ENCODE measurements at places on chromosomes 3 and 15.
A peak's percentile ranks its signal among the peaks of the same experiment; 100 is the strongest.

DNA sequence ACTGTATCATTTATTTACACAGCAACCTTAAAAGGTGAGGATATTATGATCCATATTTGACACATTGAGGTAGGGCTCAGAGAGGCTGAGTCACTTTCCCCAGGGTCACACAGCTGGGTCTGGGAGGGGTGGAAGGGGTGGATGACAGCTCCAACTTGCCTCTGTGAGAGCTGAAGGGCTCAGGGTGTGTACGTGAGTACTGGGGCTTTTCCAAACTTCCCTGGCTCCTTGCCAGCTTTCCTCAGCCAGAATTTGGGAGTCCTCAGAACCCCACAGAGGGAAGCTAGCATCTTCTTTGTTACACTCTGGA is 58.3 kb upstream of the SLC6A11 start:
- DNase-seq: no peak

DNA sequence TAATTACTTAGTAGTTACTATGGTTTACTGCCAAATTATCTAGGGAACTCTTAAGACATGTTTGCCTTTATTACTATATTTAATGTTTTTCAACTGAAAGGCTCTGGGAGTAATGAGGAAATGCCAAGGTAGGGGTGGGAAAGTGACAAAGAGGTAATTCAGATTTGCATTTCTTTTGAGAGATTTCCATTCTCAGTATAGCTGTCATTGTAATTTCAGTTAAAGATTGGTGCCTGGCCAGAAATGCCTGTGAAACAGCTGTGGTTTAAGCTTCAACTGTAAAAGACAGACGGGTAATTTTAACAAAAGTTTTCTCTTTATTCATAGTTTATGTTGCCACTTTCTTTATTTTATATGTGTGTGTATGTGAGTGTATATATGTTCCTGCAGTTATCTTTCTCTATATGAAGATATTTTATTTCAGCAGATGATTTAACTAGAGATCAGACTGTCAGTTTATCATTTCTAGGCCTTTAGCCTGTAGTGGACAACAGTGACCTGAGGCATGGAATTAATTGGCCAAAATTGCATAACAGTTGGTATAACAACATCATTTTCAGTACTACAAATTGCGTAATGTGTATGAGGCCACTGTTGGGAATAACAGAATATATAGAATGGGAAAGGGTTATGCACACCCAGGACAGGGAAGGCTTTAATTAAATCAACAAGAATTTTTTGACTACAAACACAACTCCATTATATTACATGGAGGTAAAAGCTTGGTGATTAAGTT is 119.0 kb downstream of the BBX start:
- DNase-seq: no peak

GRCh38 chr3:51715977-51716294 is 9.1 kb downstream of the GRM2 start:
- DNase-seq: no peak

DNA sequence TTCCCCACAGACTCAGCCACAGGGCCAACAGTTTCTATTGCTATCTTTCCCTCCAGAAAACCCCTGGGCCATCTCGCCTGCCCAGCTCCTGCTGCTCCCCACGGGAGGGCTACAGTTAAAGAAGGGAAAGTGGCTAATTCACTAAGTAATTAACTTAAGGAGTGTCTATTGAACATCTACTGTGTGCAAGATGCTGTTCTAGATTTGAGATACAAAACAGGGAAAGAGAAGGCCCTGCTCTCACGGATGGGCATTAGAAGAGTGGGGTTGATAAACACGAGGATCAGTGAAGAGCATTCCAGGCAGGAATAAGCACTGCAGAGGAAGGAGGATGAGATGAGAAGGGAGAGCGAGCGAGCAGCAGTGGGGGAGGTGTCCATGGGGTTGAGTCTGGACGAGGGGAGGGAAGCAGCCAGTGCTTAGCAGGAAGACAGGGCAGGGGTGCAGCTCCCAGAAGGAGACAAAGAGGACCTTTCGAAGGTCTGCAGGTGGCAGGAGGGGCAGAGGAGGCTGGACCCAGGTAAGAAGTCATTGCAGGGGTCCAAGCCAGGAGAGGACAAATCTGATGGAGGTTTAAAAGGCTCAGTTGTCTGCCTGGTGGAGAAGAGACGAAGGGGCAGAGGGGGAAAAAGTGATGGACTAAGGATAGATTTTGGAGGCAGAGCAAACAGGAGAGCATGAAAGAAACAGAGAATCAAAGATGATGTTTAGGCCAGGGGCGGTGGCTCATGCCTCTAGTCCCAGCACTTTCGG is 64.7 kb downstream of the KLF15 start:
- DNase-seq: no peak

DNA sequence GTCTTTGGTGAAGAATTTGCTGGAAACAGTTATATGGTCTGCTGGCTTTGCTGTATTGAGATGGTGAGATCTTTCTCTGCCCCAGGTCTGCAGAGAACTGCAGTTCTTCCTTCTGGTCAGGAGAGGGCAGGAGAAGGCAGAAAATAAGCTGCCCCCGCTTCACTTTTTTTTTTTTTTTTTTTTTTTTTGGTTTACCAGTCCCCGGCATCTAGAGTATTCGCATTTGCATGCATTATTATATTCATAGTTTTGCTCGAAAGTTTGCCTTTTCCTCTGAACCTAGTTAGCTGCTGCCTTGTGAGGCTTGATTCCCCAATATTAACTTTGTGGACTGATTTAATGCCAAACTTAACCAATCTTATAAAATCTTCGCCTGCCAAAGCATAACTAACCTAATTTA is 10.6 kb upstream of the PARL start:
- peak; percentile 23 for DNase-seq

GRCh38 chr15:65066635-65067316 is 1.0 kb downstream of the RASL12 start:
- no peak for DNase-seq

DNA sequence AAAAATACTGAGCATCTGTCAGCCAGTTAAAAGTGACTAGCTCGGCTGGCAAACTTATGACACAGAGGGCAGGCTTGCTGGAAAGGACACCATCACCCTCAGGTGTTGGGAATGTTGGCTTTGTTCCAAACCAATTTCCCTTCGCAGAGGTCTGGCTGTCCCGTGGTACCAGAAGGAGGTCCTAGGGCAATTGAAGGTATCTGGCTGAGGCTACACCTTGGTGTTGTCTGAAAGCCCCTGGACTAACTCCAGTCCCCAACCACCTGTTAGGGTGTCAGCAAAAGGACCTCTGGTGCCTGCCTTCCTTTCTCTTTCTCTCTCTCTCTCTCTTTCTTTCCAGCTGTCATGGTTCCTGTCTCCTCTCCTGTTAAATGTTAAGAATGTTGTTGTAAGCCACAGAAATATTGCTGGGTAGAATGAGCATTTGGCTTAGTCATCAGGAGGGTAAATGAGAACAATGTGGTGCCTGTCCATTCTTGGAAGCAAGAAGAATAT is 12.5 kb downstream of the PRR20G start:
- DNase-seq: no peak

DNA sequence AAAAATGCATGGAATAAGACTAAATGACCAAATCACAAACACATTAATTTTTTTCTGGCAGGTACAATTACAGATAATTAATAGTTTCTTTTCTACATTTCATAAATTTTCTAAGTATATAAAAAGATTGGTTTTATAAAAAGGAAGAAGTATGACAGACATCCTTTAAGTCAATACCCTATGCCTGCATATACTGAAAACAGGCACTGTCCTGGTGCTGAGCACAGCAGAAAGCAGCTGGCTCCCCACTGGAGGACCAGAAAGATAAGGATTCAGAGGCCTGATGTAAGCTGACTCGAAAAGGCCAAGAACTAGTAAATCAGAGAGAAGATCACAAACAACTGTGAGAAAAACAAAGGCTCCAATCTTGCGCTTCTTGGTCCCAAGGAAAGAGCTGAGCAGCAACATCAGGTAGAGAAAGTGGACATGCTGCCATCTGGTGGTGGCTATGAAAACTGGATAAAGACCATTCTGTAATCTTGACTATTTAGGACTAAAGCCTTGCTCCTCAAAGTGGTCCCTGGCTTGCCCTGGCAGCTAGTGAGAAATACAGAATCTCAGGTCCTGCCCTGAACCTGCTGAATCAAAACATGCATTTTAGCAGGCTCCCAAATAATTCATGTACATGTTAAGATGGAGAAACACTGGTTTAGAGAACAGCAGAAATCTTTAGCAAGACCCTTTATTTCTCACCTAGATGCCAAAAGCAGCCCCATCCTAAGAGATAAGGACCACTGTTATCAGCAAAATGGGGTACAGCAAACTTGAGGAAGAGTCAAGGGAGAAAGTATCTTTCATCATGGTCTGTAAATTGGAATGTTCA is 76.0 kb downstream of the TRANK1 start:
- DNase-seq: peak; percentile 55

DNA sequence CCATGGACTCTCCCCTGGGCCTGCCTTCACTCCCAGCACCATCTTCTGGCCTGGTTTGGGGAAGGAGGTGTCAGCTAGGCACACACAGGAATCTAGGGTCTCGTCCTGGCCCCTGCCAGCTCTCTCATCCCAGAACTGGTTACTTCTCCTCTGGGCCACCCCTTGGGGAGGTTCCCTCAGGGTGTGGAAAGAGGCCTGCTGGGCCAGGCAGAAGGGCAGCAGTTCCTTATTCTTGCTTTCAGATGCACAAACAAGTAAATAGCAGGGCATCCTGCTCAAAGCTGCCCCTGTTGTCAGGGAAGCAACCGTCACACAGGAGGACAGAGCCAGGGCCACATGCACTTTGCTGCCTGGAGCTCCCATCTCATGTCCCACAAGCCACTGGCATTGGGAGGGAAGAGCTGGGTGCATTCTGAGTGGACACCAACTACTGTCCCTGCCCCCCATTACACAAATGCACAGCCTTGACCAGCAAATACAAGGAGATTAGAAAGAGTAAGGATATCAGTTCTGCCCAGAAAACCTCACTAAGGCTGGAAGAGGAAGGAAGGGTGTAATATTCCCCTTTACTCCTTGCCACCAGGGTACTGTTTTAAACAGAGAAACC is 108.8 kb upstream of the HACD2 start:
- DNase-seq: no peak

- DNase-seq: no peak
These were observed 415.9 kb upstream of the MDFIC2 start for GRCh38 chr3:70728311-70728710.

DNA sequence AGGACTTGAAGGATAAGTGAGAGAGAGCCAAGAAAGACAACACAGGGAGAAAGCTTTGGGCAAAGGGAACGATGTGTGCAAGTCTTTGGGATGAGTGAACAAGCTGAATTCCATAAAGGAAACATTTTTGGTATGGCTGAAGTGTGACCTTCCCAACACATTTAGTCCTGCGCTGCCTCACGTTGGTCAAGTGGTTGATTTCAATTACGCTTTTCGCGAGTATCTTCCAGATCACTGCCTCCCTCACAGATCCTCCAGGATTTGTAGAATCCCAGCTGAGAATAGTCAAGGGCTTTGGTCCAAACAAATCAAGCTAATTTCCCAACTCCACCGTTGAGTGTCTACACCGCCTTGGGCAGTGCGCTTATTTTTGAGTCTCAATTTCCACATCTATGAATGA is 338.4 kb upstream of the ADAMTS9 start:
- no peak for DNase-seq

- no peak for DNase-seq
These were observed 67.5 kb upstream of the SLC6A6 start for GRCh38 chr3:14334936-14335335.

DNA sequence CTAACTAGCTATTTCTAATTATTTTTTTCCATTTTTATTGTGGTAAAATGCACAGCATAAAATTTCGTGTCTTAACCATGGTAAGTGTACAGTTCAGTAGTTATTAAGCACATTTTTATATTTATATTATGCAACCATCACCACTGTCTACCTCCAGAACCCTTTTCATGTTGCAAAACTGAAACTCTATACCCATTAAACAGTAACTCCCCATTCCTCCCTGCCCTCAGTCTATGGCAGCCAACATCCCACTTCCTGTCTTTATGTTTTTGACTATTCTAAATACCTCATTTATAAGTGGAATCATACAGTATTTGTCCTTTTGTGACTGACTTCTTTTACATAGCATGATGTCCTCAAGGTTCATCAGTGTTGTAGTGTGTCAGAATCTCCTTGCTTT is 25.5 kb downstream of the SLC35A5 start:
- no peak for DNase-seq

DNA sequence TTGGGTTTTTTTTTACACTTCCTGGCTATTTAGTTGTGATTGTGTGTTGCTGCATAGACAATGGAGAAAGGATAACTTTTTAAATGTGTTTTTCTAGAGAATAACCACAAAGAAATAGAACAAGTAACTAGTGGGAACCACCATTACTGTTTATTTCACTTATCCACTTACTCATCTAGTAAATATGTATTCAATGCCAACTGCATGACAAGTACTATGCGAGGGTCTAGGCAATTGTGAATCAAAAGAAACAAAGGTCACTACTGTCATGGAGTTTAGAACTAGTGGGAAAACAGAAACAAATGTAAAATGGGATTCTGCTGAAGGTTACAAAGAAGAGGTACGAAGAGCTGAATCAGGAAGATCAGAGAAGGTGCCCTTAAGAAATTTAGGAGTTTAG is 600.9 kb upstream of the ROBO2 start:
- DNase-seq: no peak

DNA sequence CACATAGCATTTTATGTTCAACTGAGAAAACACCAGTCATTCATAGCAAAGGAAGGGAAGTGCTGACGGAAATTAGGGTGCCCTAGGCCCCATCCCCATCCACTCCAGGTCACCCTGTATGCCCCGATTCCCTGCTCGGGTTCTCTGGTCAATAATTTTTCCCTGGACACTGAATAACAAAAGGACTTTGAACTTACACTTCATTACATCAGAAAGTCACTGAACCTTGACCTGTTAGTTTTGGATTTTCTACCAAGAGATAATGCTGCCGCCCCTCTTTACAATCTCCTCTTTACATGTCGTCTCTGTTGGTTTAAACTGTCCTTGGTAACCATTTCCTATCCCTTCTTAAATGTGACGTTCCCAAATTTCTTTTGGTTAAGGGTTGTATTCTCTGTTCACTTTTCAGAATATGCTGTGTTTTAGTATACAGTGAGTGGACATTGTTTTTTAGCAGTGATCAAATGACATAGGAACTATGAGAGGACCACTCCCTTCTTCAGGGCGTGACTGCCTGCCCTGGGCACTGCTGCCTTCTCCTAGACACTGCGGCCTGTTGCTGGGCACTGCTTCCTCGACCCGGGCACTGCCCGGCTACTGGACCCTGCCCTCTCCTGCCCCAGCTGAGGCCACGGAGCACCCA is 13.6 kb upstream of the AHSG start:
- DNase-seq: no peak

GRCh38 chr3:151305775-151306151 is 10.9 kb downstream of the GPR87 start:
- no peak for DNase-seq

- DNase-seq: no peak
These were observed 26.2 kb upstream of the IGF2BP2 start for GRCh38 chr3:185851046-185851445.

DNA sequence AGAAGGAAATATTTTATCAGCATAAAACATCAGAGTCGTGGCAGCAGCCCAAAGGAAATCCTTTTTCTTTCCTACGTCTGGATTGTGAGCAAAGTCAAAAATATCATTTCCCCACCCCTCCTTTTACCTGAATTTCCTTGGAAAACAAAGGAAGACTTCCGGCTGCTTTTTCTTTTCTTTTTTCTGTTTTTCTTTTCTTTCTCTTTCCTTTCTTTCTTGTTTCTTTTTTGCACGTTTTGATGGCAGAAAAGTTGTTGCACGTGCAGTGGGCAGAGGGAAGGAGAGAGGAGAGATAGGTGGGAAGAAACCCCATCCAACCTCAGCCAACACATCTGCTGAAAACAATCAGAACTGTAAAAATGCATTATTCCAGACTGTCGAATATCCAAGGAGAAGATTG is 544 bp upstream of the MYO1E start:
- no peak for DNase-seq

All from thyroid gland (tissue), 4 donors.